ENCODE measurements at places on chromosomes 2 and 18.

- DNase-seq: no peak
Measured at GRCh38 chr18:10499230-10499629, 26.6 kb upstream of the NAPG start.

DNA sequence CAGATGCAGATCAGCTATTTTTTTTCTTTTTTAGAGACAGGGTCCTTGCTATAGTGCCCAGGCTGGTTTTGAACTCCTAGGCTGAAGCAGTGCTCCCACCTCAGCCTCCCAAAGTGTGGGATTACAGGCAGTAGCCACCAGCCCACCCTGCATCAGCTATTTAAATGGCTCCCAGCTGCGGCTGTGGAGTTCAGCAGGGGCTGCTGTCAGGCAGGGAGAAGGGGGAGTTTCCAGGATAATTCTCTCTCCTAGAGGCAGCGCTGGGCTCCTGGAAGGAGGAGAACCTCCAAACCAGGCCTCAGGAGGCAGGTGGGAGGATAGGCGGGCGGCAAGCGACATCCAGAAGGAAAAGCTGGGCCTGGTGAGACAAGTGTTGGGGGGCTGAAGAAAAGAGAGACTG lies 65.7 kb downstream of the ACTR2 start:
- no peak for DNase-seq

DNA sequence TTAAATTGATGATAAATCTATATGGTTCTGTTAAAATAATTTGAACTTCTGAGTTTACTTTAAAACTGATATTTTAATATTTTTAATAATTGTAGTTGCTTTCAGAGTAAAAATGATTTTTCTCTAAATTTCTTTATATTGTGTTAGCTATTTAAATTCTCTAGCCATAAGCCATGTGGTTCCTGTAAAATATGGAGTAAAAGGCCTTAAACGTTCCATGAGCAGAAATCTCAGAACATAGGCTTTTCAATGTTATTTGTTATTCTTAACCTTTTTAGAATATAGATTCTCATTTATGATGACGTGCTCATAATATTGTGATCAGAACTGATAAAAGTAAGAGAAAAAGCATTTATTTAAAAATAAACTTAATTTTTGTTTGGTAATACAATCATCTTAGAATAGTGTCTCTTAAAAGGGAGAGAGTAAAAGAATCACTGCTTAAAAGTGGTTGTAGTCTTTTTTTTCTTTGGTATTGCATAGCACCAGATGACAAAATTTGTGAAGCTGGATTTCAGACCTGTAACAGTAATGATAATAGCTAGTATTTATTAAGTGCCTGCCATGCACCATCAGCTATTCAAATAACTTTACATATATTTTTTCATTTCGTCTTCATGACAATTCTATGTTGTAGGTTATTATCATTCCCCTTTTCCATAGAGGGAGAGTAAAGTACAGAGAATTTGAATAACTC lies 2.7 kb downstream of the BMPR2 start:
- DNase-seq: peak; percentile 23

DNA sequence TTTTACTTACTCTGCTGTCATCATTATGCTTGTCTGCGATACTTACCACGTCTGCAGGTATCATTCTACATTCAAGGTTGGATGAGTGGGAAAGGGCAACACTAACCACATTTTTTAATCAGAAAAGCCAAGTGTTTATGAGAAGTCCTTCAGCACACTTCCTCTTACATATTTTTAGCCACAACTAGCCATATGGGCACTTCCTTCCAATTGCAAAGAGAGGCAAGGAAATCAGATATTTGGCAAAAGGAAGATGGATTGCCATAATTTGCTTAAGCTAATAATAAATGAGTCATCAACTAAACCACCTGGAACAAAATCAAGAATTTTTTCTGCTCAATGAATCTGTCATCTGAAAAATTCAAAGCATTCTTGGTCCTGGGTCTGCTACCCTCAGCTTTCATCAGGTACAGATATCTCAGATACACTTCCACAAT lies 16.7 kb upstream of the MRO start:
- DNase-seq: peak; percentile 79

GRCh38 chr18:48250362-48250907 lies 158.7 kb downstream of the ZBTB7C start:
- DNase-seq: no peak

- no peak for DNase-seq
Measured at GRCh38 chr2:208437755-208438154, 31.2 kb downstream of the PTH2R start.

DNA sequence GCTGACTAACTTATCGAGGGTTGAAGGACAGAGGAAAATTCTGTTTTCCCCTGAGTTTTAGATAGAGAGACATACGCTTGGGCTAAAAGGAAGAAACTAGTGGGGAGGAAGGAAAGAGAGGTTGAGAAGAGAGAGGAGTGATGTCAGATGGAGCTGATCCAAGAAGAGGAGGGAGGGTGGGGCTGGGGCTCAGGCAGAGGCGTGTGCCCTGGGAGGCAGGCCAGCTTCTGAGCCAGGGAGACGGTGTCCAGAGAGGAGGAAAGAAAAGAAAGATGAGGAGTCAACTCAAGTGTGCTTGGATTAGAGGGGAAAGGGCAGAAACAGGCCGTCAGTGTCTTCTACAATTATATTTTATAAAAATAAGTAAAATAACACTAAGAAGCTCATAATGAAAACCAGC lies 56.2 kb downstream of the EMILIN2 start:
- DNase-seq: peak; percentile 58

- no peak for DNase-seq
Measured at GRCh38 chr18:4536447-4536846, 81.3 kb upstream of the DLGAP1 start.

DNA sequence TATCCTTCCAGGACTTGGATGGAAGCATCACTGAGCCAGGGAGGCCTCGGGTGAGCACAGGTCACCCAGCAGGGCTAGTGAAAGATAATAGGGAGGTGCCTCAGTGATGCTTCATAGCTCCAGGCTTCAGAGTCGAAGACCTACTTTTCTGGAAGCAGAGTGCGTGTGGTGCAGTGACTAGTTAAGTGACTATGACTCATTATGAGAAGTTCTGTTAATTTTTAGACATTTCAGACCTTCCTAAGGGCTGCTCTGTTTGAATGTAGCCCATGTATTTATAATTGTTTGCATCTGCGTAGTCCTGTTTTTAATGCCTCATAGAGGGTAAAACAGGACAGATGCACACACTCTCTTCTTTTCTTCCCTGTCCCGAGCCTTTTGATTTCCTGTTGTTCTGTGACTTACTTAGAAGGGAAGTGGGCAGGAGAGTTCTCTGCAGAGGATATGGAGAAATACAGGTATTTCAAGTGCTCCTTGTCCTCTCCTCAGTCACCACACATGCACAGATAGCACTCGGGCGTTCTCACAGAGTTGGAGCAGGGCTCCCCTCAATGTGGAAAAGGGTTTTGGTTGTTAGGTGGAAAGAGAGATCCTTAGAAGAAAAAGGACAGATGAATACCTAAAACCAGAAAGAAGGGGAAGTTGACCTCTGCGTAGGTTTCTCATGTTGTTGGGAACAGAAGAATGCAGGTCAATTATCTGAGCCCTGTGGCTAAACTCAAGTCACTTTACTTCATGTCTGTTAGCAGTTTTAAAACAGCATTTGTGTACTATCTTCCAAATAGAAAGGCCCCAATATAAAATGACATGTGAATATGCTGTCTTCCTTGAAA lies 34.7 kb downstream of the RALB start:
- DNase-seq: peak; percentile 97

- no peak for DNase-seq
Measured at GRCh38 chr2:118693287-118693822, 154.1 kb downstream of the EN1 start.

- DNase-seq: no peak
Measured at GRCh38 chr2:216363221-216363620, 9.1 kb downstream of the MARCHF4 start.

DNA sequence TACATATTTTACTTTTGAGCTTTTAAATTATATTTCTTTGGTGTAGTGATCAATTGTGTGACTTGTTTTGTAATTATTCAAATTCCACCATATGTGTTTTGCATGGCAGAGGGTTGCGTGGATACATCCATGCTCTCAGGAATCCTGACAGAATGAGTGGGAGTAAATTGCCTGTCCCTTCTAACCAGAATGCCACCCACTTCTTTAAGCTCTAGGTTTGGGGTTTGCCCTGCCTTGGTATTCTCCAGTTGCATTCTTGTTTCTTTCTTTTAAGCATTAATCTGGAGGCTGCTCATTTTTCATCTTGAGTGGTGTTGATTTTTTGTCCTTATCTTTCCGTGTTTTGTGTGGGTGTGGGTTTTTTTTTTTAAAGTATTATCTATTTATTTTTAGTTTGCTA lies 360.0 kb downstream of the PTPRM start:
- DNase-seq: no peak

DNA sequence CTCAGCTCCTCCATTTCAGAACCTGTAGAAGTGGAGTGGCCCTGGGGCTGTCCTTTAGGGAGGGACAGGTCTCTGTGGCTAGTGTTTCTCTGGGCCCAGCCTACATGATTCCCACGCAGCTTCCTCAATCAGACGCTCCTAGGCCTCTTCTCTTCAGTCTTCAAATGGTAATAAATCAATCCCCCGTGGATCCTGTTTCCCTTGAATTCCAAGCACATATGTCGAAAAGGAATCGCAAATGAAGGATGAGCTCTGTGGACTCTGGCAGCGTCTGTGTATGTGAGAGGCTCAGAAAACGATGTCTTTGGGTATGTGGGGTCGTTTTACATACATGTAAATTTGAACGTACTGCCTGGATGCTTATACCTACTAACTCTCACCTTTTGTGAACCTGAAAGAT lies 98.5 kb upstream of the ST8SIA3 start:
- DNase-seq: no peak

DNA sequence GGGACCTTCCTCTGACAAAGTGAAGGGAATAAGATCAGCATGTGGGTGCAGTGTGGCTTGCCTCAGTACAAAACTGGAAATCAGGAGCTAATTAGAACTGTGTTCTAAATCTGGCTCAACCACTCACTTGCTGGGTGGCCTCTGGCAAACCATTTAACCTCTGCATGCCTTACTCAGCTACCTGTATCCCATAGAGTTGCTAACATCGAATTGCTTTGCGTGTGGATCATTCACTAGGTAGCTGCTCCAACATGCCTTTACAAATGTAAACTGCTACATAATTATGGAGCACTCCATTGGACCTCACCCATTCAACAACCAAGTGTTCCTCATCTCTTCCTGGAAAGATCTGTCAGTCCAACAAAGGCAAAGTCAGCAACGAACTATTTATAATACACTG lies 19.0 kb downstream of the PLEKHM3 start:
- no peak for DNase-seq

GRCh38 chr2:223860809-223861738 lies 23.7 kb upstream of the AP1S3 start:
- peak; percentile 65 for DNase-seq

All from ELR (cell line).